ENCODE measurements at places on chromosomes 7 and 10. TPM values are rescaled to one million over a fixed set of nuclear protein-coding genes. Genes with fewer than 3 reads are reported as not detected.

Gene CLEC2L
- total RNA-seq, result not detected

GRCh38 chr10:35493196-35494118 lies 111.7 kb upstream of the GJD4 start:
- DNase-seq, result no peak

Gene AKR1C1
- total RNA-seq, result 2.0 TPM

GRCh38 chr10:117259279-117259678 lies 18.4 kb downstream of the SLC18A2 start:
- DNase-seq, result no peak

Gene CYP2C8
- not detected for total RNA-seq

Data from activated naive CD4-positive, alpha-beta T cell treated with anti-CD3 and anti-CD28 coated beads, Interleukin-2, amount 50 U/mL, for 72 hours (primary cell).